ENCODE measurements at places on chromosomes 16 and 17.

- DNase-seq = no peak
Observed at GRCh38 chr16:71287454-71287853, 1.7 kb downstream of the CMTR2 start.

DNA sequence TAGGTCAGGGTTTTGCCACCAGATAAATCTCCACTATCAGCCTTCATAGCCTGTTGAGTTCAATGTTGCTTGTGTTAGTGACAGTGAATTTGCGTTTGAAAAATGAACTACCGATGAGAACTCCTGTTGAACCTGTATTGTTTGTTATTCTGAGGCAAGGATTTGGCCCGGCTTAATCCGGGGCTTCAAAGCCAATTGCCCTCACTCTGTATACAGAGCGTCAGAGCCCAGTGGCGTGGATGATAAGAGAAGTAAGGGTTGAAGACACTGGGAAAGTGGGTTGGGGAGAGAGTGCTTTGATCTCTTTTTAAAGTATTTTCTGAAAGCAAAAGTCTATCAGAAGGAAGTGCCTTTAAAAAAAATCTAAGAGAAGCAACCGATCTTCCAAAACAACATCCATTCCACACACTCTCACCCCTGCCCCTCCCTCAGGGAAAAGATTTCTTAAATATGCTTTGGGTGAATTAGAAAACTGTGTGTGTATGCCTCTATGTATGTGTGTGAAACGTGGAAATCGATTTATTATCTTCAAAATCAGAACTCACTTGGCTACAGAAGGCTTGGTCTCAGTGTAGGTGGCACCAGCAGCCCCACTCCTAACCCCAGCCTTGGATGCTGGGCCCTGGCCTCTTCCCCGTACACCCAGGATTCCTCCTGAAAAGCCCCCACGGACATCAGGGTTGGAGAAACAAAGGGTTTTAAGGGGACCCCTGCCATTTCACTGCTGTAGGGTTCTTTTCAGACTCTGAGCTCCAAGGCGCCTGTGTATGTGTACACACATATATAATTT, 8.8 kb downstream of the TBX4 start:
- DNase-seq = no peak

DNA sequence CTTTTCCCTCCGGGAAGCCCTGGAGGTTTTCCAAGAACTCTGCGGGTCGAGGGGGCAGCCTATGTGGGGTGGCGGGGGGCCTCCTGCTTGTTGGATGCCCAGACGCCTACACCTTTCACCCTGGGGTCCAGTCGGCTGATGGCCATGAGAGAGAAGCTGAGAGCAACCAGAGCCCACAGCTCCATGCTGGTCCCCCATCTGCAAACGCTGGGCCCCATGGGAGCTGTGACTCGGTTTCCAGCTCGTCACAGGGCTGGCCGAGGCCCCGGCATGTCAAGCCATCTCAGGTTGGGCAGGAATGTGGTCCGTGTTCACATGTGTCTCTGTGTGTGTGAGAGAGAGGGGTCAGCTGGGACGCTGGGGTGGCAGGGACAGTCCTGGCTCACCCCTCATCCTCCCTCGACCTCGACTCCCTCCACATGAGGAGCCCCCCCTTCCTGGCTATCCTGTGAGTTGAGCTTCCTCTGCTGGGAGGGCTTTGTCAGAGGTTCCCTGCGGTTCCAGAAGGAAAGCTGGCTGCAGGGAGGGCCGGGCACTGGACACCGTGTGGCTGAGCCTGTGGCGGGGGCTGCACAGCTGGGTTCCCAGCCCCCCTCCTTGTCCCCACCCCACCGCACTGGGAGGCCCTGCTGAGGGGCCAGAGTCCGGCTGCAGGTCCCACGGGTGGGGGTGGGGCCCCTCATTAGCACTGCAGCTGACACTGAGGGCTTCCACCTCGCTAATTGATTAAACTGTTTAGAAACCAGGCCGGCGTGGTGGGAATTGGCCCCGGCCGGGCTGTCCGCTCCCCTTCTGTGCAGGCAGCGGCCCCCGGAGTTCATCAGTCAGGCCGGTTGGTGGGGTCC, 19.1 kb downstream of the METRNL start:
- no peak for DNase-seq

DNA sequence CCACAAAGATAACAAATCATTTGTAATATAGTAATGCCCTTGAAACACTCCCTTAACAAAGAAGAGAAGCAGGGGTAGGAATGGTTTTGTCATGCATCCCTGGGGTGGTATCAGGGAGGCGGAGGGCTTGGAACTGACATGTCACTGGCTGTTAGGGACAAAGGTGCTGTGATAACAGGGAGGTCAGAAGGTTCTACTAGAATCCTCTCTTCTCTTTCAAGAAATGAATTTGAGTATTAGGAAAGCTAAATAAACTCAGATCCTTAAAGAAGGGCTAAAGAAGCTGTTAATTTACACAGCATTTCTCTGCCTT, 65.4 kb upstream of the ADAMTS18 start:
- DNase-seq = no peak

DNA sequence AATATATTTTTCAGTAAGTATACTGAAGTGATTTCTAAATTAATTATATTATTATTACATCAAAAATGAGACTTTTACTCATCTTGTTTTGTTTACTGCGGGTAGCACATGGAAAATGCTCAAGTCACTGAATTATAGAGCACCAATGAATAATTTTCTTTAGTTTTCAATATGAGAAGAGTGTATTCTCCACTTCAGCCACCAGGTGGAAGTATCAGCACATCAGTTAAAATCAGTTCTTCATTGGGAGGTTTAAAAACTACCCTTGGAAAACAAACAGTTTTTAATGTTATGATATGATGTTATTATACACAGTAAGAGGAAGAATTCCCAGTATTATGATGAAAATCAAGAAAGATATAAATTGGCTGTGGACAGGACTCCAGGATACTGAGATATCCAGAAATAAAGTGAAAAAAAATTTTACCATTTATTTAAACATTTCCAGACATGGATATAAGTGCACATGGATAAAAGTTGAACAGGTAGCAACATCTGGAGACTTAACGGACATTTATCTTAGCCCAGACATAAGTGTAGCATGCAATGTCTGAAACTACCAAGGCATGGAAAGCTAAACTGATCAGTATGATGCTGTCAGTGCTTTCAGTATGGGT, 467.3 kb downstream of the KCNJ2 start:
- no peak for DNase-seq

DNA sequence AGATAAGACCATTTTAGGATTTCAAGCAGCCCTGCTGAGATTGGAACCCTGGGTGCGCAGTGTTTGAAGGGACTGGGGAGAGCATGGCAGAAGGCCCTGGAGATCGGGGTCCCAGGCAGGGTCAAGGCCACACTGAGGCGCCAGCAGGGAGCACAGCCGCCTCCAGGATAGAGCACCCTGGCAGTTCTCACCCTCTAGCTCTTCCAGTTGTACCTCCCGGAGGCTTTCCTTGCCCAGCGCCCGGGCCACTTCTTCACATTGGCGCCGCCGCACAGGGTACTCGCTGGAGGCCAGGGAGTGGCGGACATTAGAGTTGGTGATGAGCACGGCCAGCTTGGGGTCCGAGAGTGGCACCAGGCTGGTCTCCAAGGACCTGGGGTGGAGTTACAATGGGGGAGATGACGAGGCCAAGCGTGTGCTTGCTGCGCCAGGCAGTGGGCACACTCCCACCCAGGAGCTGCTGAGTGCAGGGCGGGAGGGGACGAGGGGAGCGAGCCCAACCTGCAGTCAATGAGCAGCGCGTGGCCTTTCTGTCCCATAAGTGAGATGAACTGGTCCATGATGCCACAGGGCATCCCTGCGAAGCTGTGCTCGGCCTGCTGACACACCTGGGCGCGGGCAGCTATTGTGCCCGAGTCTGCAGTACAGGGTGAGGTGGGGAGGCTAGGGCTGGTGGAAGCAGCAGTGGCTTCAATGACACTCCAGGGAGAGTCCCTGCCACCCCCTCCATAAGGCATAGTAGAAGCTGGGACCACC, 2.3 kb downstream of the GALK1 start:
- DNase-seq = no peak

- no peak for DNase-seq
Observed at GRCh38 chr17:73821665-73822064, 177.4 kb upstream of the SDK2 start.

DNA sequence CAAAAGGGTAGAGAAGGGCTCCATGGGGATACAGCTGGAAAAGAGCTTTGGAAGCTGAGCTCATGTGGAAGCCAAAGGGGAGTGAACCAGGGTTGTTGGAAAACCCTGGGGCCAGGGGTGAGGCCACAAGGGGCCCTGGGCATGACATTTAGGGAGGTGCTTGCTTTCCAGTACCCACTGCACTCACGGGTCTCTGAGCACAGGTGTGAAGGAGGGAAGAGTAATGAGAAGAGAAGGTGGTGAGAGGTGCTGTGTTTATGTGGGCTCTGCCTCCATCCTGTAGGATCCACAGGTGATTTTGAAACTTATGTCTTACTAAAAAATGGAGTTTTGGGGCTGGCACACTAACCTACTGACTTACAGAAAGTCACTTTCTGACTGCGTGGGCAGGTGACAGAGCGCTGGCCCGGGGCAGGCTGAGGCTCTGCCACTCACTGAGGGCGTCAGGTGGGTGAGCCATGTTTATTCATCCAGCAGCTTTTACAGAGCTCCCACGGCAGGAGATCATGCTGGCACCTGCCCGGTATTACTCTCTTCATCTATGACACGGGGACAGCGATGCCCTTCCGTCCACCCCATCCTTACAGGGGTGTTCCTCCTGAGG, 18.9 kb downstream of the KSR1 start:
- DNase-seq = no peak

DNA sequence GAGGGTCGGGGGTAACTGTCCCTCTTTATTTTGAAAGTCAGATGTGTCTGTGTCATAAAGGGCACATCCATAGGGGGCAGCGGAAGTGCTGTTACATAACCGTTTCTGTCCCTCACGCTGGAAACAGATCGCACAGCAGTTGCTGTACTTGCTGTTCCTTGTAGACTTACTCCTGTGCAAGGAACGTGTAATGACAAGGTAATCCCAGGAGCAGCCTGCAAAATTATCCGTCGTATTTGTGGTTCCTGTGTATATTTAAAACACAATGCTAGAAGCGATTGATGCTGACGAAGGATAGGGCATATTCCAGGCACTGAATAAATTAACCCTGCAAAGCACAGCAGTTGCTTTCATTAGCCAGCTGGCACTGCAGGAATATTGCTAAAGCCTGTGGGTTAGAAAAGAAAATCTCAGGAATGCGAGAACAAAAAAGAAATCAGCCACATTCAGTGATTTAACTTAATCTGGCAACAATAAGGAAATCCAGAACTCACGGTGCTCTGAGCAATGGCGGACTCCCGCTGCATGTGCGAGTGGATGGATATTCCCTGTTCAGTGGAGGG, 76.2 kb downstream of the SPECC1 start:
- no peak for DNase-seq

DNA sequence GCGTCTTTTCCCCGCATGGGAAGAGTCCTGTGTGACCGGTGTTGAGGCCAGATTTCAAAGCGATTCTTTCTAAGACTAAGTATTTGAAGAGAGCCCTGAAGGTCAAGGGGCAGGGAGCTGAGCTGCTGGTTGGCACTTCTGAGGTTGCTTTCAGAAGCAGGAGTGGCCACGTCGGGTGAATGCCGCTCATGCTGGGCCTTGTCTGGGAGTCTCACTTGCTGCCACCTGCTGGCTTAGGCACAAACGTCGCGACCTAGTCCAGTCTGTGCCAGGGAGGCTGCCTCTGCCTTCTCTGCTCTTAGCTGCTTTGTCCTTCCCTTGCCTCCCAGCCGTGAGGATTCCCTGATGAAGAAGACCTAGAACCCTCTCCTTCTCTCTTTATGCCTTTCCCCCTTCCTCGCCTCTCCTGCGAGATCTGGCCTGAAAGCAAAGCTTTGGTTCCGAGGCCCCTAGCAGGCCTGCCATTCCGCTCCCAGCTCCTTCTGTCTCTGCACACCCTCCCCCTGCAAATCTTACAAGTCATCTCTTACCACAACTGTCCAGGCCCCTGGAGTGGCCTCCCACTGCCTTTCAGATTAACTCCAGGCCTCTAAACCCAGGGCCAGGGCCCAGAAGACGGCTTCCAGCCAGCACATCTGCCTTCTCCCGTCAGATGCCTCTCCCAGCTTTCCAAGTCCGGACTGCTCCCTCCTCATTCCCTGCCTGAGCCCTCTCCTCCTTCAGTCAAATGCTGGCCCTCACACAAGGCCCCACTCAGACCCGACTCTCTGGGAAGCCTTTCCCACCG, 11.4 kb downstream of the CTNS start:
- DNase-seq = no peak

DNA sequence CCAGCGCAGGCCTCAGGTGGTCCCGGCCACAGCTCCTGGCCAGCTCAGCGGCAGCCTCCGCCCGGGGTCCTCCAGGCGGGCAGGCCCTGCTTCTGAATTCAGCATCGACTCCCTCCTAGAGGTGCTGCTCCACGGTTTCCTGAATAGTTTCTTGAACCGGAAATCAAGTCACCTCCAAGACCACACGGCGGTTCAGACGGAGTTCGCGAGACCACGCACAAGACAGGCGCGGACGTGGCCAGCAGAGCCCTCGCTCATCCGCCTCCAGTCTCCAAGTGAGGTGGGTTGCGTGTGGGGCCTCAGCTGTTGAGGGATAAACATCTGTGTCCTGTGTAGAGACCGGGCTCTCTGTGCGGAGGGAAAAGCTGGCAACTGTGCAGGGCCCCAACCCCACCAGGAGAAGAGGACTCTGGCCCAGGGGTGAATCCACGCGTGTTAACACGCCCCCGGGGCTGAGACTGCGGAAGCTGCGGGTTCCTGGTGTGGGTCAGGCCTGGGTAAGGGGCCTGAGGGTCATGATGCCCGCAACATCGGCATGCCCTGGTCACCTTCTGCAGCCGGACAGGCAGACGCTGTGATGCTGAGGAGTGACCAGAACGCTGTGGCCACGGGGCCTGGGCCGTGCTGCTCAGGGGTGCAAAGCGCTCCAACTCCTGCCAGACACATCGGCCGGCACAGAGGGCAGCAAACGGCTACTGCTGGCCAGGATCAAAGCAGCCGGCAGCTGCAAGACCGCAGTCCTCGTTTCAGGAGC, 55.0 kb upstream of the METRNL start:
- no peak for DNase-seq

DNA sequence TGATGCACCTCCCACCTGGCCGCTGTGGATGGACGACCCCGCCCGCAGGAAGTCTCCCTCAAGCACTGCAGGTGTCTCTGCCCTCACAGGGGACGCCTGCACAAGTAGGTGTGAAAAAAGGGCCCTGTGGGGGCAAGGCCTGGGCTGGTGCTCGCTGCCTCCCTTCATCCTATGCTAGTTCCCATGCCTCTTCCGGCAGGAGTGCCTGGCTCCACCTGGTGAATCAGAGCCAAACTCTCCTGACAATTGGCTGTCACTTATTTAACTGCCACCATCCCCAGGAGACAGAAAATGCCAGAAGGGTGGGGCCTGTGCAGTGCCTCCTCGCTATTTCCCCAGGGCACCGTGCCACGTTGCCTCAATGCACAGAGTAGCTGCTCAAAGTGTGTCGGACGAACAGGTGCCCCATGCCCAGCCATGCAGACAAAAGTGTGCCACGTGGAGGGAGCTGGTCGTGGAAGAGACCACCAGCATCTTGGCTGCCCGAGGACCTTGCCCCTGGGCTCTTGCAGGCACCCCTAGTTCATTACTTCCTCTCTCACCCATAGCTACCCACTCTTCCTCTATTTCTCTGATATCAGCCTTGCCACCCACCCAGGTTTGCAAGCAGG, 170.7 kb downstream of the SEC14L1 start:
- DNase-seq = no peak

GRCh38 chr16:55285586-55285985, 38.4 kb upstream of the IRX6 start:
- no peak for DNase-seq

All from BJ (cell line).